ENCODE measurements at places on chromosomes 4 and X.

DNA sequence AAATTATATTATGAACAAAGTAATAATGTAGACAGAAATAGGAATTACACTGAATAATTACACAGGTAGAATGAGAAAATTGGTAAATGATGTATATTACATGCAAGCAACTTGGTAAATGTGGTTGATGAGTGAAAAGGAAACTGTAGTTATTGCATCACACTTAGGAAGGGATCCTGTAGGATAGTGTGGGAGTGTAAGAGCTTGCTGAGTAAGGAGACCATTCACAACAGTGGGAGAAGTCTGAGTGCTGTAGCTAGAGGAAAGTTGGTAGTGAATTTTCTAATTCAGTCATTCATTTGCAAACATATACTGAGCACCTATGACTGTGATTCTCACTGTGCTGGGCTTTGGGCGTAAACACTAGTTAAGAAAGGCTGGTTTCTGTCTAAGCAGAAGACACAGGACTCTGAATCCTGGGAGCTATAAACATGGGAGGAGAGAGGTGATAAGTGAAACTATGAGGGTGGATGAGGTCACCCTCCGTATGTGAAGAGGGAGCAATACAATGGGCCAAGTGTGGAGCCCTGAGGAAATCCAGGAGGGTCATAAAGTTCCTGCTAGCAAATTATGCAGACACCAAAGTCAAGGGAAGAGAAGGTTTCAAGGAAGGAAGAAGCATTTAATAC lies 14.2 kb upstream of the CPE start:
- no peak for DNase-seq

- DNase-seq, result no peak
These were observed 21.0 kb downstream of the JAKMIP1 start for GRCh38 chr4:6179362-6179761.

GRCh38 chr4:1402516-1403091 lies 3.6 kb downstream of the NKX1-1 start:
- DNase-seq, result no peak

DNA sequence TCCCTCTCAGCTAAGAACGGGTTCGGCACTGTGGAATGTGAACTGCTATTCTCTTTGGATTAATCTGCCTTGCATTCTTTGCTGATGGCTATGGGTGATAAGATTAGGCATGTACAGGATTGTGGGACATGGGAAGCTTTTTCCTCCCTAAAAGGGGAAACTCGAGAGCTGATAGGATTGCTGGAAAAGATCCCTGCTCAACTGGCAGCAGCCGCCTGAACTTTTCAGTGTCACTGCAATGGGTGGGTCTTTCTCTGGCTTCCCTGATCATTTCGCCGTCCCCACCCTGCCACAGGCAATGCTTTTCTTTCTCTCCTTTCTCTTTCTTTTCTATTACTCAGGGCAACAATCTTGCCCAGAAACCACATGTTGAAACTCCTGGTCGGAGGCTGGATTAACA lies 20.5 kb downstream of the PAGE2 start:
- DNase-seq, result no peak

DNA sequence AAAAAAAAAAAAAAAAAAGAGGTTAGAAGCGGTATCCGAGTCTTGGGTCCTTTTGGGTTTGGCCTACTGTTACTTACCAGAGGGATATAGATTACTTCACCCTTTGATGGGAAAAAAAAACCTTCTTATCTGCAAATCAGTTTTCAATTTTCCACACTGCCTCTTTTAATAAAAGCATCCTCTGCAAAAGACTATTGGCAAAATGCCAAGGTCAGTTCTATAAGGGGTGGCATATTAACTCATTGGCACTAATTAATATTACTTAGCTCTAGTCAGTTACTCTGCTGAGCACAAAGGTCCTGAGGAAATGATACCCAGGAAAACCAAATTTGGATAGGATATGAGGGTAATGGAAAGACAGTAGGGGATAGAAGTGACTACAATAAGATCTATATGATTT lies 44.3 kb upstream of the MTMR8 start:
- DNase-seq, result no peak

- peak; percentile 12 for DNase-seq
These were observed 130.1 kb upstream of the TECRL start for GRCh38 chr4:64539234-64539849.

- DNase-seq, result no peak
These were observed 12.8 kb upstream of the SCARB2 start for GRCh38 chr4:76226418-76226817.

- no peak for DNase-seq
These were observed 38.5 kb upstream of the POU3F4 start for GRCh38 chrX:83469551-83469950.

GRCh38 chr4:8607603-8608481 lies 15.3 kb downstream of the CPZ start:
- no peak for DNase-seq

DNA sequence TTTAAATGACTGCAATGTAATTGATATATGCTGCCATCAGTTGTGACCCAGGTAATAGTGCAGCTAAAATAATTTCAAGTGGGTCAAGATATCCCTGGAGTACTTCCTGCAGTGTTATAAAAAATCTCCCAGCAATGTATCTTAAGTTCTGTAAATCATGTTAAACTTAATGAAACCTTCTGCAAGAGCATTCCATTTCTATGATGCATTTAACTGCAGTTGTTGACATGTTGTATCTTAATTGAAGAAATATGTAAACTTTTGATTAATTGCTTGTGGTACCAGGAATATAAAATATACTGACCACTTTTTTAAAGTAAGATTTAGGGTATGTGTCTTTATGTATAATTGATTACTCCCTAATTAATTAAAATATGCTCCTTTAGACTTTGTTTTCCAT lies 213.6 kb downstream of the AFF2 start:
- DNase-seq, result no peak

DNA sequence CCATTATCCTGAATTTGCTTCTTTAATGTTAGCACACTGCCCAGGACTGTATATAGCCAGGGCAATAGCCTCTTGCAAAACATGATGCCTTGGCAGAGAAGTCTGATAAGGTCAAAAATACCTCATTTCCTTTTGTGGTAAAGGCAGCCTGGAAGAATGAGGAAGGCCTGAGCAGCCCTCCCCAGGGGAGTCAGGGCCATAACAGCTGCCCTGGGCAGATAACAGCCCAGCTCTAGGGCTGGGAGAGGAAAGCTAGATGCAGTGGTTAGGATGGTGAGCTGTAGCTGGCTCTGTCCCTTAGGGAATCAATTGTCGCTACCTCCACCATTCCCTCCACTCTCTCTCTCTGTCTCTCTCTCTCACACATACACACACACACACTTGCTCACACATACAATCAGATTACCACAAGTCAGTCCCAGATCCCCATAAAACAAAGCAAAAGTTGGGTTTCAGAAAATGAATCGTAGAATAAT lies 29.2 kb downstream of the EFHC2 start:
- no peak for DNase-seq
